ENCODE measurements at places on chromosomes 12 and 14. TPM values are rescaled to one million over a fixed set of nuclear protein-coding genes. Genes with fewer than 3 reads are reported as not detected.

CBLN3 gene
- polyA plus RNA-seq: 0.33 TPM

AMHR2 gene
- 1.3 TPM for polyA plus RNA-seq

AQP6 gene
- polyA plus RNA-seq: 0.05 TPM

ARG2 gene
- polyA plus RNA-seq: 0.61 TPM

SLC10A1 gene
- 68.5 TPM for polyA plus RNA-seq

CFAP73 gene
- 0.18 TPM for polyA plus RNA-seq

GLIPR1L2 gene
- polyA plus RNA-seq: 0.28 TPM

PHC1 gene
- polyA plus RNA-seq: 2.4 TPM

GLI1 gene
- polyA plus RNA-seq: 0.23 TPM

CD4 gene
- 41.5 TPM for polyA plus RNA-seq

All from liver (tissue), 10 donors.